ENCODE measurements at places on chromosomes 7 and 10. TPM values are rescaled to one million over a fixed set of nuclear protein-coding genes. Genes with fewer than 3 reads are reported as not detected.

DNA sequence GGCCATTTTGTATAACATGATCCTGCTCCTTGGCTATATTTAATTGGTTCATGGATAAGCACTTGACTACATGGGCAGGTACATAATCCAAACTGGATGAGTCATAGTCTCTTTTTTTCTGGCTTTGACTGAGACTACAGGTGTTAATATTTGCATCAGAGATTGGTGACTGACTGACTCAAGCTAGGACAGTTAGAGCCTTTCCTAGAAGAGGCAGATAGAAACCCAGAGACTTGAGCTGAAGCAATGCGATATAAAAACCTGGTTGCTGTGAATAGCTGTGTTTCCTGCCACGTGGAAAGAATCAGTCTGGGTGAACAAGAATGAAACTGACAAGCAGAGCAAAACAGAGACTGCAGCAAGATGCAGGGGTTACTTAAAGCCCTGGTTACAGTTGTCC, 81.0 kb downstream of the SAMD9 start:
- no peak for DNase-seq

DNA sequence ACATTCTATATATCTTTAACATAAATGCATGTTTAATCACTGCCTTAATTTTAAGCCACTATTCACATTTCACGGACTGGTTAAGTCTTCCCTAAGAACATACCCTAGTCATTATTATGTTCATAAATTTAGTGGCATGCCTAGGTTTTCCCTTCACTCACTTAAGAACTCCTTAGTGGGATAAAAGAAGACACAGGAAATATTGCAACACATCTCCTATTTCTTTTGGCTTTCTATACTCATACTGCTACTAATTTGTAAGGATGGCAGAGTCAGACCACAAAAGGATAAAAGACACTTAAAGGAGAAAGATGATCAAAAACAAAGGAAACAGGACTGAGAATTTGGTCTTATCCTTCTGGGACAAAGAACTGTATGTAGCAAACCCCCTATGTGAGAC, 951.4 kb downstream of the SORCS3 start:
- no peak for DNase-seq

- no peak for DNase-seq
Observed at GRCh38 chr7:157558061-157558460, 221.3 kb downstream of the DNAJB6 start.

- DNase-seq = no peak
Observed at GRCh38 chr7:129559564-129559963, 52.0 kb upstream of the NRF1 start.

DNA sequence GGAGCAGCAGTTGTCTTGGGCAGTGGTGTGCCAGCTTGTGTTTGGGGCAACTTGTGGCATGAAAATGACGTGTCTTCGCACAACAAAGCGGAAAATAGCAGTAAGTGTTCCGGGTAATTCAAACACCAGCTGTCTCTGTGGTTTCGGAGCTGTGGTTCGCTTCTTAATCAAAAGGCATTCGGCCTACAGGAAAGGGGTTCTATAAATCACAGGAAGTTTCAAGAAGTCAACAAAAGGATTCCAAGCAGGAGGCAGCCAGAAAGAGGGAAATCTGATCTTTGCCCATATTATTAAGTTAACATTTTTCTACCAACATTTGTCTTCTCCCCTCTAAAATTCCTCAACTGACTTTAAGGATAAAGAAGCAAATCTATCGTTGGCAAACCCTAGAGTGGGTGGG, 353.4 kb downstream of the FGFR2 start:
- DNase-seq = peak; percentile 49

DNA sequence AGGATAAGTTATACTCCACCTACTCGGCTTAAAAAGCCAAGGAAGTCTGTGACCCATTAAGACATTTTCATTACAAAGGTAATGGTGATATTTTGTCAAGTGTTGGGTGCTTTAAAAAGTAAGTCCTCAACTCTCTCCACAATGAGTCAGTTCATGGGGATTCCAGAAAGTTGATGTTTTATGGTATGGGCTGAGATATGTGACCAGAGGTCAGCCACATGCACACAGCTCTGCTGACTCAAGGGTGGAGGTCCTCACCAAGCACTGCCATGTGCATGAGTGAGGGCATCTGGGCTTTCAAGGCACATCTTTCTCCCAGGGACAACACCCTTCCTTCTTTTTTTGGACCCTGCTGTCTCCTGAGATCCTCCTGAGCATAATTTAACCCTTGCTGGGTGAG, 292.9 kb downstream of the PTEN start:
- DNase-seq = peak; percentile 16

GRCh38 chr10:96043893-96044715, 721 bp downstream of the CCNJ start:
- DNase-seq = peak; percentile 50

GRCh38 chr10:14926722-14927416, 27.0 kb downstream of the DCLRE1C start:
- no peak for DNase-seq

GRCh38 chr7:28478656-28479055, 66.3 kb downstream of the CREB5 start:
- DNase-seq = peak; percentile 33

DNA sequence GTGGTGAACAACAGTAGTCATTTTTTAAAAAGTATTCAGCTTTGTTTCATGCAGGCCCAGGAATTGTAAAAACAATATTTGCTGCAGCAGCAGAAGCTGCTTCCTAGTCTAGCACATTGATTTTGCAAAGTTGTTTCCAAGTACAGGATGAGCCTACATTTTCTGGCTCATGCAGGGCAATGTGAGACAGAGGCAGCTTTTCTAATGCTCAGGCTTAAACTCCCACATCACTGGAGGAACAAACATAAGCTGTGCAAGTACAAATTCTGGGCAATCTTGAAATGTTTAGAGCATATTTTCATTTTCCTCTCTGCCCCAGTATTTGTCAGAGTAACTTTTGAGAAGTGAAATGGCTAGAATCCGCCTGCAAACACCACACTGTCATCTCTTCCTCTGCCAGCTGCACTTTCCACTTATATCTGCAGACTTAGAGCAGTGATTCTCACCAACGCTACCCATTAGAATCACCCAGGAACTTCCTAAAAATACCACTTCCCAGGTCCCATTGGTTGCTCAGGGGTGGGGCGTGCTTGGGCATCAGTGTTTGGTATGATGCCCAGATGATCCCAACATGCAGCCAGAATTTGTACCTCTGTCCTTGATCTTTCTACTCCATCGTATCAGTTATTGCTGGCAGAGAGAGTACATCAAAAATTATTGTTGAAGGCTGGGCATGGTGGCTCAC, 304.1 kb upstream of the LRGUK start:
- DNase-seq = no peak

DNA sequence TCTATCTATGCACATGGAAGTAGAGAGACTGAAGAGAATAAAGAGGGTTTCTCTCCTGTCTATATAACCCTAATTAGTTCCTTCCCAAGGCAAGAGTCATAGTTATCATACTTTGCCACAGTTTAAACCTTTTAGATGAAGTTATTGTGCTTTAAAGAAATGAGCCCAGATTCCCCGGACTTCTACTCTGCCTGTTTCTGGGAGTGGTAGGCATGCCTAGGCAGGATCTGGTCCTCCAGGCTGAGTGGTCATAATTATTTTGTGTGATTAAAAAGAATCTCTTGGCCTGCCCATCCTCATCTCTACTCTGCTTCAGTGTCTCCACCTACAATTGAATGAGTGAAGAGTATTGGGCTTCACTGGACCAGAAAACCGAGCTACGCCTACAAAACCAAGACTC, 179.2 kb downstream of the IMMP2L start:
- no peak for DNase-seq

DNA sequence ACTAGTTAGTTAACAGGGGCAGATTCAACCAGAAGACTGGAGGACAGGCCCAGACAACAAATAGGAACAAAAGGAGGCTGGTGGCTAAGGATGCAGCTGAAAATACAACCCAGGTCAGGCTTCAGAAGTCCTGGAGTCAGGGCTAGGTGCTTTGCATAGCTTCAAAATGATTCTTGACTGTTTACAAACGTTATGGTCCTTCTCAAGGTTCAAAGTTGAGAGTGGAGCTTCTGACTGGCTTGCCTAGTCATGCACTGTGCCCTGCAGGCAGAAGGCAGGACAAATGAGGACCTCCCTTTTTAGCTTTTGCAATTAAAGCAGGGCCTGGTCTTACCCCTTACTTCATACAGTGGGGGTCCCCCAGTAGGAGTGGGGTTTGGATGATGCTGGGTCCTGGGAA, 4.4 kb upstream of the CDH23 start:
- DNase-seq = no peak

GRCh38 chr10:14468023-14468441, 137.3 kb upstream of the FRMD4A start:
- no peak for DNase-seq

- no peak for DNase-seq
Observed at GRCh38 chr7:41051535-41051934, 651.4 kb downstream of the INHBA start.

- peak; percentile 39 for DNase-seq
Observed at GRCh38 chr10:35409094-35409582, 72.8 kb downstream of the CCNY start.

GRCh38 chr10:32095116-32095733, 39.0 kb upstream of the KIF5B start:
- DNase-seq = no peak

GRCh38 chr7:90864088-90864487, 268.0 kb downstream of the CDK14 start:
- no peak for DNase-seq

DNA sequence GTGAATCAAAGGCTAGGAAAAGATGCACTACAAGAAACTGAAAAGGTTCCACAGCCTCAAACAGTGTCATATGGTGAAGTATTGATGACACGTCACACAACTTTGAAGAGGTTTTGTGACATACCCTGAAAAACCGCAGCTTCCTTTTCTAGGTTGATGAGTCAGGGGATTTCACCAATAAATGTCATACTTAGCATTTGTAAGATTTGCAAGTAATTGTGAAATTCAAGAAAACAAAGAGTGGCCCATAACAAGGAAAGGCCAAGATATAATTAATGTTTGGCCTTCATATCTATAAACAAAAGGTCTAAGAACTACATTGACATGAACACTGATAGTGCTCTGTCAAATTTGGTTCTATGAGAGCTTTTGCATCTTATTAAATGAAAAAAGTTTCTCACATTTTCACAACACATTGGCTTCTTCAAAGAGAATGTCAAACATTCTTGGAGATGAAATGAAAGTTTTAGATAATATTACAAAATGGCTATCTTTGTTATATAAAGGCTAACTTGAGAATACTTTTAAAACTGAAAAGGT, 62.0 kb upstream of the NAMPT start:
- peak; percentile 66 for DNase-seq

GRCh38 chr10:129442866-129443265, 24.2 kb upstream of the MGMT start:
- DNase-seq = no peak

- no peak for DNase-seq
Observed at GRCh38 chr7:82015751-82016150, 245.9 kb upstream of the HGF start.

DNA sequence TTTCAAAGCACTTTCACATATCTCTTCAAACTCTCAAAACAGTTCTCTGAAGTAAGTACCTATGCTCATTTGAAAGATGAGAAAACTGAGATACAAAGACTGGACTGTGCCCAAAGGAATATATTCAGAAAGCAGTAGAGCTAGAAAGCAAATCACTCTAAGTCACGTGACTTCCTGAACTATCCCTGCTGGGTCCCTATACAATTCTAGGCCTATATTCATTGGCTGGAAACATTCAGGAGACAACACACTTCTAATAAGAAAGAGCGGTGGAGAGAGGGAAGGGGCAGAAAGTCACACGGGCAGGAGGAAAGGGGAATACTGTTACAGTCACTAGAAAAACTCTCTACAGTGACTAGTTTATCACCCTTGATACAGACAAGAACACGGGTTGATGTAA, 140.0 kb downstream of the CHCHD3 start:
- no peak for DNase-seq

GRCh38 chr10:118214776-118215175, 127.3 kb downstream of the FAM204A start:
- no peak for DNase-seq

- no peak for DNase-seq
Observed at GRCh38 chr10:130066743-130067142, 43.9 kb downstream of the C10orf143 start.

DNA sequence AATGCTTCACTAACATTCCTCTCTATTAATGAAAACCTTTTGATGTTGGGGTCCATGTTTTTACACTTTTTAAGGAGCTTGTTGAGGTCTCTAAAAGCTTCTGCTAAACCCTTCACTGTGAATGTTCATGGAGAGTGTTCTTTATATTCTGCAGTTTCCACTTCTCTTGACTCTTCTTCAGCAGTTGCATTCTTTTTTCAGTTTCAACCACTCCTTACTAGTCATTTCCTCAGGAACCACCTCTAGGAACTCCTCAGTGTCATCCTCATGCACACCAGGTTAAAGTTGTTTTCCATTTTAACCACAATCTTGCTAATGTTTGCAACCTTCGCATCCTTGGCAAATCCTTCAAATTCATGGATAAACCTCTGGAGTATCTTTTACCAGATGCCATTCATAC, 821.6 kb downstream of the ANKRD7 start:
- DNase-seq = no peak

DNA sequence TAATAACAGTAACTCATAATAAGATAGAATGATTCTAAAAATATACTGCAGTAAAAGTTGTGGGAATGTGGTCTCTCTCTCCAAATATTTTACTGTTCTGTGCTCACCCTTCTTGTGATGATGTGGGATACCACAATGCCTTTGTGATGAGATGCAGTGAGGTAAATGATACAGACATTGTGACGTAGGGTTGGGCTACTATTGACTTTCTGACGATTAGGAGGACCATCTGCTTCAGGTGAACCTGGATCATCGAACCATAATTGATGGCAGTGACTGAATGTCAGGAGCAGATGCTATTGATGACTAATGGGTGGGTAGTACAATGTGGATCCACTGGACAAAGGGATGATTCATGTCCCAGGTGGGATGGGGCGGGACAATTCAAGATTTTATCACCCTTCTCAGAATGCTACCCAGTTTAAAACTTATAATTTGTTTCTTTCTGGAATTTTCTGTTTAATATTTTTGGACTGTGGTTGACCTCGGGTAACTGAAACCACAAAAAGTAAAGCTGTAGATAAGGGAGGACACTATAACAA, 73.9 kb upstream of the ARMC3 start:
- DNase-seq = no peak

- DNase-seq = no peak
Observed at GRCh38 chr7:39360038-39360437, 206.2 kb upstream of the YAE1 start.

- DNase-seq = peak; percentile 91
Observed at GRCh38 chr10:28858646-28859045, 181.3 kb downstream of the BAMBI start.

- peak; percentile 36 for DNase-seq
Observed at GRCh38 chr7:128404143-128404681, 5.6 kb downstream of the IMPDH1 start.

- DNase-seq = no peak
Observed at GRCh38 chr7:151925446-151926335, 30.6 kb upstream of the GALNTL5 start.

GRCh38 chr7:101817471-101818286, at the start of gene CUX1:
Gene CUX1, plus strand, starts transcription at chr7:101817626. Its CDS starts 14 bp downstream, at chr7:101817640.
- no peak for DNase-seq

- no peak for DNase-seq
Observed at GRCh38 chr10:97224483-97225435, 39.0 kb upstream of the SLIT1 start.

GRCh38 chr7:25722856-25723255, 429.1 kb upstream of the NFE2L3 start:
- no peak for DNase-seq

LIPK gene
- total RNA-seq = not detected

GNGT1 gene
- total RNA-seq = not detected

GSDME gene
- total RNA-seq = 12.9 TPM

CPA4 gene
- 14.7 TPM for total RNA-seq

CDC14C gene
- total RNA-seq = not detected

PPP3CB gene
- total RNA-seq = 25.1 TPM

MSMB gene
- not detected for total RNA-seq

NKX2-3 gene
- not detected for total RNA-seq

PIP gene
- total RNA-seq = not detected

INA gene
- 0.42 TPM for total RNA-seq
